ENCODE measurements at places on chromosomes 1 and 21.
A peak's percentile ranks its signal among the peaks of the same experiment; 100 is the strongest.

DNA sequence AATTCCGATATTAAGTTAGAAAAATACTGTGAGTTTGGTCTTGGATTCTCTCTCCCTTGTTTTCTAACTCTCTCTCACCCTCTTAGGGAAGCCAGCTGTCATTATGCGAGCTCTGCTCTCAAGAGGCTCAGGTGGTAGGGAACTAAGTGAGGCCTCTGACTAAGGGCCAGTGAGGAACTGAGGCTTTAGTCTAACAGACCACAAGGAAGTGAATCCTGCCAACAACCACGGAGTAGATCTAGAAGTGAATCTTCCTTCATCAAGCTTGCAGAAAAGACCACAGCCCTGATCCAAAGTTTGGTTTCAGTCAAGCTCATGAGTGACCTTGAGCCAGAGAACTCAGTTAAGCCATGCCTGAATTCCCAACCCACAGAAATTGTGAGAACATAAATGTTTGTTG lies 180.1 kb upstream of the PRMT6 start:
- DNase-seq: no peak

DNA sequence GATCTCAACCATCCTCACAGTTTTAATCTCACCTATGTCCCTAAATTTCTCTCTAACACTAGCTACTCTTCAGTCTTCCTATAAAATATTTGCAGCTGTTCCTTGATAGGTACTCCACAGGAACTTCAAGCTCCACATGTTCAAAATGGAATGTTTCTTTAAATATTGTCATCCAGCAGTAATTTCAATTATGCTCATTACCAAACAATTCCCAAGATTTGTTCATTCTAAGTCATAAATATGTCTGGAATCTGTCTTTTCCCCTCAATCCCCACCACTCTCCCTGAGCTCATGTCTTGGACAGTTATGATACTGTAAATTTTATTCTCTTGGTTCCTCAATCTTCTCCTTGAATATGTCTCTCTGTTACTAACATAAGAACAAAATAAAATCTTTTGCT lies 214.4 kb downstream of the NRIP1 start:
- DNase-seq: peak; percentile 31

GRCh38 chr21:25215698-25216384 lies 391.4 kb downstream of the MRPL39 start:
- no peak for DNase-seq

DNA sequence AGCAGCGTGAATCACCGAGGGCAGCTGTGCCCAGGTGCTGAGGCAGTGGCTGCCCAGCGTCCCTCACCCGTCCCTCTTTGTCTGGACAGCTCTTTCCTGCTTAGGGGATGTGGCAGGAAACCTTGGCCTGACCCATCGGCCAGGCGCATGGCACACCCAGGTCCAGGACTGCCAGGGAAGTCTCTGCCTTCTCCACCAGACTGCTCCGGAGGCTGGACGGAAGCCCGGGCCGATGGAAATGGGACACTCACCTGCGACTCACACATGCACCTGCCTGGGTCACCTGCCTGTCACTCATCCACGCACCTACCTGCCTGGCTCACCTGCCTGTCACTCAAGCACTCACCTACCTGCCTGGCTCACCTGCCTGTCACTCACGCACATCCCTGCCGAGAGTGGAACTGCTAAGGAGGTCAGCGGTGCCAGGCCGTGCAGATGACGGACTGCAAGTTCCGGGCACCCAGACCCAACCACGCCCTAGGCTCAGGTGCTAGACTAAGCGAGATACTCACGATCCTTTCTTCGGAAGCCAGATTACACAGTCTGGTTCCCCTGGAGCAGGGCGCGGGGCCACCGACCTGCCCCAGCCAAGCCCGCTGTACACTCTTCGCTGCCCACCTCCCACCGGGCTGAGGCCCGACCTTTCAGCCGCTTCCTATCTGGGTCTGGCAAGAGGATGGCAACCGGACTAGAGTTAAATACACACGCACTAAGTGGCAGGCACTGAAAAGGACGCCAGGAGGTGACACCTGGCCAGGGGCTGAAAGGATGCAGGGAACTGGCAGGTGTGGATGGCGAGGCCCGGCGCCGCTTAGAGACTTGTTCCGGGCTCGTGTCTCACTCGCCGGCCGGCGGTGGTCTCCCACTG lies 1.1 kb downstream of the UBE2J2 start:
- DNase-seq: no peak

GRCh38 chr1:1245817-1246576 lies 525 bp downstream of the C1QTNF12 start:
- no peak for DNase-seq

- DNase-seq: no peak
Measured at GRCh38 chr1:23288201-23288600, 55.9 kb downstream of the HNRNPR start.

GRCh38 chr21:45224189-45224938 lies 63.3 kb downstream of the POFUT2 start:
- DNase-seq: no peak

DNA sequence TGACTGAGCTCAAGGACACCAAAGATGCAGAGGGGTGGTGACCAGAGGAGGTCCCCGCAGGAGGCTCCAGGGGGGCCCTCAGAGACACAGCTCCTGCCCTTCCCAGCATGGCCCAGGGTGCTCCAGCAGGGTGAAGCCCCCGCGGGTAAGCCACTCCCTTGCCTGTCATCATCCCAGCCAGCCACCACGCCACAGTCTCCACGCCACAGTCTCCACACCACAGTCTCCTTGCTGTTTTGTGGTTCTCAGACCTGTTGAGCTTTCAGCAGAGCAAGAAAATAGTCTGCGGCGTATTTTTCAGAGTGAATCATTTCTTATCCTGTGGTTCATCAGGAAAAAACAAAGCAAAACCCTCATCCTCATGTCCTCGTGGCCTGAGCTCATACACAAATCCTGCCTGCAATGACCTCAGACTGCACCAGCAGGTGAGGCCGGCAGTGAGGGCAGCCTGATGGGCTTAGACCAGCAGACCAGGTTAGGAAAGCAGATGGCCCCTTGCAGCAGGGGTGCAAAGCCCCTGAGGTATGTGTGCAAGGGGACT lies 25.7 kb upstream of the ABCG1 start:
- DNase-seq: peak; percentile 69

DNA sequence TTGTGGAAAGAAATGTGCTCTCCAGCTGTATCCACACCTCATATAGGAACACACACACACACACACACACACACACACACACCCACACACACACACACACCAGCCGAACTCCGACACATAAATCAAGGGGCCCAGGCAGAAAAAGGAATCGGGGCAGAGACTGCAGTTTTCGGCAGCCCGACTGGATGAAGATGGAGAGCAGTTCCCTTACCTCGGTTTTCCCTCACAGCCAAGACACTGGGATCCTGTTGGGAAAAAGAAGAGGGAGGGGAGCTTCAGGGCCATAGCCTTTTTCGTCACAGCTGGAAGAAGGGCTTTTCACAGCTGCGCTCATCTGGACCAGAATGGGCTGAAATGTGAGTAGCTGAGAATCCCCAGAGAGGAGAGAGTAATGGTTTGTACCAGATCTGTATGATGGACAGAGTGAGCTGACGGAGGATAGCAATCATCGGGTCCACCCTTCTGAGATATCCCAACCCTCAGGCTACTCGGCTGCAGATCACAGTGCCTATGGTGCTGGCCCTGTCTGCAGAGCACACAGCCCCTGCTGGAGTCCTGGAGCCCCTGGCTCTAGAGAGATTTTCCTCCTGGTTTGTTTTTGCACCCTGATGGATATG lies 37.7 kb downstream of the PIK3C2B start:
- DNase-seq: no peak

DNA sequence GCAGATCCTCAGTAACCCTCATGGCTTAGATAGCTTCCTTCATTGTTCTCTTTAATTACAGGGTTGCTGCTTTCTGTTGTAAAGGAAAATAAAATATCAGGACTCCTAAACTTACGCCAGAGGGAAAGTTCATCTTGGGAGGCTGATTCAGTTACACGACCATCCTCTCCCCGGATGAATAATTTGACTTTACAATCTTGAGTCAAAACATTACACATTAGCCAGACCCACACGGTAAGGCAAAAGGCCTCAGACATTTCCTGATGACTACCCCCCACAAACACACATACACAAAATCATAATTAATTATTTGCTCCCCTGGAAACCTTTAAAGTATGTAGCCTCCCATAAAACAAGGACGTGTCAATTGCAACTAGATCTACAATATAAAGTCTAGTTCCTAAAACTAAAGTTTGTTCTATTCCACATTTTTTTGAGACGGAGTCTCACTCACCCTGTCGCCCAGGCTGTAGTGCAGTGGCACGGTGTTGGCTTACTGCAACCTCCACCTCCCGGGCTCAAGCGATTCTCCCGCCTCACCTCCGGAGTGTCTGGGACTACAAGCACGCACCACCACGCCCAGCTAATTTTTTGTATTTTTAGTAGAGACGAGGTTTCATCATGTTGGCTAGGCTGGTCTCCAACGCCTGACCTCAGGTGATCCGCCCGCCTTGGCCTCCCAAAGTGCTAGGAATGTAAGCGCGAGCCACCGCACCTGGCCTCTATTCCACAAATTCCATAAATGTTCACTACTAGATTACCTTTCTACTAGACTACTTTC lies 830 bp upstream of the PRDX1 start:
- DNase-seq: peak; percentile 66

DNA sequence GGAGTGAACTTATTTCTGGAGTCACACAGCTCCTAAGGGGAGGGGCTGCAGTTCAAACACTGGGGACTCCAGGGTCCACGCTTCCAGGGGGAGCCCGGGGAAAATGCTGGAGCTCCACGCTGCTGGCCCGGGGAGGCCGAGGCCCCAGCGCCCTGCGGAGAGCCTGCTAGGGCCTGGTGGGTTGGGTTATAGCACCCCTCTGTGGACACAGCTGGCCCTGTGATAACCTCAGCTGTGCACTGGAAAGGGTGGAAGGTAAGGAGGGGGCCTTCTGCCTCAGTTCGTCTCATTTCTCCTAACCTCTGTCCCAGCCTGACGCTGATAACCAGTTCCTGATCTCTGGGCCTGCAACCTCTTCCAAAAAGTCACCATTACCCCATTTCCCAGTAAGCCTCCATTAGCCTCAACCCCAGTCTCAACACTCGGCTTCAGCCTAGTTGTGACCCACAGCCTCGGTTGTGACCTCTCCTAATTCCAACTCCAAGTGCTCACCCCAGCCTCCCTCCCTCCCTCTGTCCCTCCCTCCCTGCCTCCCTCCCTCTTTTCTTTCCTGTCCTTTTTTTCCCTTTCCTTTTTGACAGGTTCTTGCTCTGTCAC lies 7.1 kb downstream of the NBL1 start:
- peak; percentile 43 for DNase-seq

- DNase-seq: no peak
Measured at GRCh38 chr1:210663730-210664573, 335.2 kb downstream of the HHAT start.

DNA sequence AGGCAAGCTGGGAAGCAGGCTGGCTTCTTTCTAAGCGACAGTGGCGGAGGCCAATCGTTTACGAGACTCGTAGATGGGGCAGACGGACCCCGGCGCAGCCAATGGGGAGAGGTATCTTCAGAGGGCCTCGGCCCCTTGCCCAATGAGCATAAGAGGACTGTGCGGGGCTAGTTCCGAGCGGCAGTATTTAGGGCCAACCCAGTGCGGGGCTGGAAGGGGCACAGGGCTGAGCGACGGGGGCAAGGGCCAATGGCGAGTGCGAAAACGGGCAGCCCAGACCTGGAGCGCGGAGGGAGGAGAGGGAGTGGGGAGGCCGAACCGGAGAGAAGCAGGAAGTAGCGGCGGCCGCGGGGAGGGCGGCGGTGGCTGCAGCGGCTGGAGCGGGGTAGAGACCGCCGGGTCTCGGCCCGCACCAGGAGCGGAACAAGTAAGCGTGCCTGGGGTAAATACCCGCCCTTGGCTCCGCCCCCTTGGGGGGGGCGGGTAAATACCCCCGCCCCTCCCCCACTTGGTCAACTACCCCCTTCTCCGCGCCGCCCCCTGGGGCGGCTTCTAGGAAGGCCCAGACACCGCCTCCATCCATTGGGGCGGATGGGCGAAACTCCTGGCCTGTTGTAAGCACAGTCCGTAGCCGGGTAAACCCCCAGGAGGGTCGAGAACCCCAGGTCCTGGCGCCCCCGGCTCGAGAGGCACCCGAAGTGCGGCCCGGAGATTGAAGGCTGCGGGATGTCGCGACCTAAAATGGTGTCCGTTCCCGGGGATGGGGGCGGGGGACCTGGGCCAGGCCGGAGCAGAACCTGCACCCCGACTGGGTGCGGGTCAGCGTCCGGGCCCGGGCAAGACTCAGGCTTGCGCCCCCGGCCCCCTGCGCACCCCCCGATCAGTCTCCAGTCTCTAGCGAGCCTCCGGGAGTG lies at the start of gene ZNF687:
ZNF687 (plus strand) TSS at position 331 of the 914 bp plus-strand sequence. CDS start 3,993 bp downstream, outside the sequence.
- DNase-seq: peak; percentile 100

DNA sequence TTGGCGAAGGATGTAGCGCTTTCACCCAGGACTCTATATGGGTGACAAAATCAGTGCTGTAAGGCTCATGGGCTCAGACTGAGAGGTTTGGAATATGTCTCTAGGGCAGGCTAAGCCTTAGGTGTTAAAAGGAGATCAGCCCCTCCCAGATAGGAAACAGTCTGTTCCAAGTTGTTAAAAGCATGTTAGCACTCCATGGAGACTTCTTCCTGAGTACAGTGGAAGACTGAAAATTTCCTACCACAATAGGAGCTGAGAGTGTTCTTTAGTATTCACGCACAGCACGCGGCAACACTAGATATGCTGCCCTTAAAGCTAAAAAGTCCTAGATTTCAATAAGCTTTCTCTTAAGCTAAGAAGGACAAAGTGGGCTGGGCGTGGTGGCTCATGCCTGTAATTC lies 122.1 kb downstream of the TRABD2B start:
- DNase-seq: no peak

- no peak for DNase-seq
Measured at GRCh38 chr1:62265956-62266935, 53.0 kb downstream of the KANK4 start.

- no peak for DNase-seq
Measured at GRCh38 chr1:41382480-41383090, 21.4 kb downstream of the FOXO6 start.

DNA sequence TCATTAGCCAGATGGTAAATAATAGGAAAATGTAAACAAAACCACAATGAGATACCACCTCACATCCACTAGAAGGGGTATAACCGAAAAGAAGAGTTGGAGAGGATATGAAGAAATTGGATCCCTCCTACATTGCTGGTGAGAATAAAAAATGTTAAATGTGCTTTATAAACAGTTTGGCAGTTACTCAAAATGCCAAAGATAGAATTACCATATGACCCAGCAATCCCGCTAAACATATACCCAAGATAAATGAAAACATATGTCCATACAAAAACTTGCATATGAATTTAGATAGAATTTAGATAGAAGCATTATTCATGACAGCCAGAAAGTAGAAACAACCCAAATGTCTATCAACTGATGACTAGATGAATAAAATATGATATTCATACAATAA lies 4.4 kb upstream of the FMO2 start:
- DNase-seq: no peak

DNA sequence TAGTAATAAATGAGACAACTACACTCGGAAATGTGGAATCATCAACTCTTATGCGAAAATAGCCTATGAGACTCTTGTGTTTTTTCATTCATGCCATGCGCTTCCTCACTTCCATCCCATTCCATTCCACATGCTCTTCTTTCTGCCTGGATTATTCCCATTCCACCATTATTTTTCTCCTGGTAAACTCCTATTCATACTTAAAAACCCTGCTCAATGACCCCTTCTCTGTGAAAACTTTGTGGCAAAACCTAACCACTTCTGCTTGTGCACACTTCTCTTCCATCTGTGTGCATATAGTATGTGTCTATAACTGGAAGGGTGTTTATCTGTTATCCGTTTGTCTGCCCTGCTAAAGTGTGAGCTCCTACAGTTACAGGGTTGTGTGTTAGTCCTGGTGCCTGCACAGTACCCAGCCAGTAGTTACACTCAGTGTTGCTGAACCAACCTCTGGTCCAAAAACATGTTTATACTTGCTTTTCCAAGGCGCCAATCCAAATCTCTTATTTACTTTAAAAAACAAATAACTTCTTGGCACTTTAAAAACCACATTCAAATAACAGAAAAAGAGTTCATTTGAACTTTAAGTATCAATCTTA lies 10.7 kb downstream of the EPHX1 start:
- DNase-seq: no peak

Measured in astrocyte of the spinal cord (primary cell).